ENCODE measurements at places on chromosomes 3 and 15.

DNA sequence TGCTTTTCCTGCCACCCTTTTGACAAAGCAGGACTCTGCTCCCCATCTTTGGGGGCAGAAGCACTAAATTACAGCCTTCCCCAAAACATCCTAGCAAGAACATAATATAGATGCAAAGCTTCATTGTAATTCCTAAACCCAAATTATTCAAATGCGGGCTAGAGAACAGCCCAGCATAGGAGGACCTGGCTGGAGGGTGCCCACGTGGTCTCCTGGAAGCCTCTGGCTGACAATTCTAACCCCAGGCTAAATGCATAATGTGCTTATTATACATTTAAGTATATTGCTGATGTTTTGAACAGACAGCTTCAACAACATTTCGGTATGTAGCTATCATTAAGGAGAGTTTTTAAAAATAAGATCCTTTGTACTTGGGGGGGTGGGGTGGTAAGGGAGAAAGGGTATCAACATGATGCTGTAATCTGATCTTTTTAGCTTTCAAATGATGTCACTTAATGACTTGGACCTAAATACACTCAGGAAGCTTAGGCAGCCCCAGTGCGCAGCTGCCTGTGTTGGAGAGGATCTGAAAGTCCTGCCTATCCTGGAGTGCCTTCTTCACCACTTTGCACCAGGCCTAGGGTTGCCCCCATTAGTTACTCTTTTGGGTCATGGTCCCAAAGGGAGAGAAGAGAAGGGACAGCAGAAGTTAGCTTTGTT is 57.2 kb upstream of the USP3 start:
- DNase-seq = no peak

DNA sequence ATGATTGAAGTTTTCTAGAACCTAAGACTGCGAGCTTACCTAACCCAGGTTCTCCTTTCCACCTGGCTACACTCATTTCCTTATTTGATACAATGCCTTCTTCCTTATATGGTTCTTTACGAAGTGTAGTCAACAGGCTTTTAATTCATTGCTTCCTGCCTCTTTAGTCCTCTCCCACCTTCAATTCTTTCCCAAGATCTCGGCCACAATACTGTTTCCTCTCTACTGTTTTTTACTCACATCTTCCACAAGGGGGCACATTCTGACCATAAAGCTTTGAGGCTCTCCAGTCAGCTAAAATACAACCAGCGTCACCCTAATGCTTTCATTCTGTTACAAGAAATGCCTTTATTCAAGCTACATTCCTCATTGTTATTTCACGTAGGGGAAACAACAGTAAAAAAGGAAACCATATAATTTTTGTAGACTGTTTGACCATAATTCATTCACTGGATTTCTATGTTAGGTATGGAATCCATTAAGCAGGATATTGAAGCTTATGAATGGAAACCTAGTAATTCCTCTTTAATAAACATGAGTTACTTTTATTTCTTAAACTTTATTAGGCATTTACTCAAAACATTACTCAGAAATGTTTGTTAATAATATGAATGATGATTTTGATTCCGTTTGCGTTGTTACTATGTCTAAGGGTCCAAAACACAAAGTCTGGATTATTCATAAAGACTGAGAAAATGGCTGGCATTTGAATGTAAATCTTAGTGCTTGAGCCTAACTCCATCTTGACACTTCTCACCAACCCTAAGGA is 29.5 kb upstream of the VEPH1 start:
- DNase-seq = no peak

DNA sequence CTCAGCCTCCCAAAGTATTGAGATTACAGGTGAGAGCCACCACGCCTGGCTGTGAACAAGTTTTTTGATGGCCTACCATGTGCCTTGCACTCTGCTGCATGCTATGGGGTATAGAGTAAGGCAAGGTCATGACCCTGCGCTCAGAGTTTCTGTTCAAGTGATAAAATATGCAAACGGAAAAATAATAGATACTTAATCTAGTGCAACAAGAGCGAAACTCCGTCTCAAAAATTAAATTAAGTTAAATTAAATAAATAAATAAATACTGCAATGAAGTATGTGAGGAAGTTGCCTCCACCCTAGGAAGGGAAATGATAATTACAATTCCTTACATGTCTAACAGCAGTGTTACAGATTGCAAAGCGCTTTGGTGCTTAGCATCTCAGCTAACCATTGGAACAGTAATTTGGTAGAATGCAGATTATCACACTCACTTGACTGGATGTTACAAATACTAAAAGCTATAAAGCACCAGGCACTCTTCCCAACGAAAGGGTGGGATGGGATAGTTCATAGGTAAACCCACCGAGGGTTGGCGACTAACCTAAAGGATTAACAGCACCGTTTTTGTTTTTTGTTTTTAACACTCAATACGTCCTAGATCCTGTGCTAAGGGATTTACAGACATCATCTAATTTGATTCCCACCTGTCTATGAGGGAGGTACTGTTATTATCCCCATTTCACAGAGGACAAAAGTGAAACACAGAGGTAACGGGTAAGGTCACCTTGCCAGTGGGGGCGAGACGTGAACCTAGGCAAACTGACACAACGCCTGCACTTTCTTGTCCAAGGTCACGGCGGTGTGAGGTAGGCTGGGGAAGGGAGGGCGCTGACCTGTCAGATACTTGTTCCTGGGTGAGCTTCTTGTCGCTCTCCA is 793 bp upstream of the FANCD2 start:
- DNase-seq = no peak

DNA sequence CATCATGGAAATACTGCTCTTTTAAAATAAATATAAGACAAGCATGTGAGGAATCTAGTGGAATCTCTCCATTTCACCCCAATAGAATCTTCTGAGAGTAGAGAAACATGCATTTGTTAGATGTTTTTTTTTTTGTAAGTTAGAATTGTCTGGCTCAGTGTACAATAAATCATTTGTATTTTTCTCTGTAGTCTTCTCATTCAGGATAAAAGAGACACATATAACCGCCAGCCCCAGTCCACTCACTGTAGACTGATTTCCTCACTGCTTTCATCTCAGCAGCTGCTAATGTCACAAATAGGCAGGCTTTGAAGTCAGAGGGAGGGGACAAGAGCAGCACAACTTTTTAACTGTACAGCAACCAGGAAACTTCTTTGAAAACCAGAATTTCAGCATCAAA is 140.2 kb upstream of the RBMS3 start:
- DNase-seq = no peak

GRCh38 chr3:186096290-186096689 is 12.6 kb downstream of the ETV5 start:
- no peak for DNase-seq

DNA sequence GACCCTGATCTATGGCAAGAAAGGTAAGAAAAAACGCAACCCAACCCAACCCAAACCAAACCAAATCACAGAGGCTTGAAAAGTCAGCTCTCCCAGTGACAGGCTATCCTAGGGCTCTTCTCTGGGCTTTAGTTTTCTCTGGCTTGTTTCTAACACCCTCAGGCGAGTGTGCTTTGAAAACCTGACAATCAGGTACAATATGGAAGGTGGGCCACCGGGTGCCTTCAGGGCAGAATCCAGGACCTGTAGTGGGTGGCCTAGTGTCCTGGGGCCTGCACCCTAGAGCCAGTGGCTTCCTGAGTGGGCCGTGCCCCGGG is 46.8 kb downstream of the BHLHE40 start:
- no peak for DNase-seq

DNA sequence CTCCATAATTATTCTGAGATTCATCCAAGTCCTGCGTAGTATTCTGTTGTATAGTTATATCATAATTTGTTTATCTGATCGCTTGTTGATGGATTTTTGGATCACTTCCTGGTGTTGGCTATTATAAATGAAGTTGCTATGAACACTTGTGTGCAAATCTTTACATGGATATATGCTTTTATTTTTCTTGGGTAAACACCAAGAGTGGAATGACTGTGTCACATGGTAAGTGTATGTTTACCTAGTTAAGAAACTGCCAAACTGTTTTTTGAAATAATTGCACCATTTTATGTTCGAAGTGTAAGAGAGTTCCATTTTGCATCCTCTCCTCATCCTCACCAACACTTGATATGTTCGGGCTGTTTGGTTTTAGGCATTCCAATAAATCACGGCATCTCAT is 360.4 kb upstream of the FRG2C start:
- DNase-seq = no peak

DNA sequence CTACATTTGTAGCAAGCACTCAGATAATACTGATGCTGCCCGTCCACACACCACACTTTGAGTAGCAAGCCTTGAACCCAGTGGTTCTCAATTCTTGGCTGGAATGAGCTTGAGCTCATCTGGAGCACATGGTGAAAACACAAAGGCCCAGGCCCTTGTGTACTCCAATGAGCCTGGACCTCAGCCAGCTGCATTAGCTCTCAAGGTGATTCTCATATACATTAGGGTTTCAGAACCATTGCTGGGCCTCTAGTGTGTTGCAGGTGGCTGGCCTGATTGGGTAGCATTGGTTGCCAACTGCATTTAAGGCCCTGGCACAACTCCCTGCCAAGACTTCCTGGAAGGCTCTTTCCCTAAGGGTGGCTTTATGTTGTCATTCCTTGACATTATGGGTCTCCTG is 23.4 kb upstream of the ZFAND6 start:
- no peak for DNase-seq

DNA sequence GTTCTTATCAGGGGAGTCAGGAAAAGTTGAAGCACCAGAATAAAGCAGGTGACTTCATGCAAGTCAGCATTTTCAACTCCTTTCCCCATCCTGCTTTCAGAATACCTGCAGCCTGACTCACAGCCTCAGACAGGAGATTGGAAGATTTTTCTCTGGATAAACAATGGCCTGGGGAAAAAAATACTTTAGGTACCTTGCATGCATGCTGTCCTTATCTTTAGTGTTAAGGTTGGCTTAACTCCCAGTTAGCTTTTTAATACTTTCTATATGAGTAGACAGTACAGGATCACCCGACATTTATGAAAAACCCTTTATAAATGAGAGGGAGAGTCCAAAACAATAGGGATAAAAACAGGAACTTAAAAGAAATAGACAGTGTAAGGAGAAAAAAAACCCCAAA is 53.6 kb downstream of the PAK2 start:
- DNase-seq = no peak

GRCh38 chr3:186193534-186194450 is 84.9 kb upstream of the ETV5 start:
- no peak for DNase-seq

- DNase-seq = no peak
Observed at GRCh38 chr3:27758083-27758482, 36.0 kb upstream of the EOMES start.

DNA sequence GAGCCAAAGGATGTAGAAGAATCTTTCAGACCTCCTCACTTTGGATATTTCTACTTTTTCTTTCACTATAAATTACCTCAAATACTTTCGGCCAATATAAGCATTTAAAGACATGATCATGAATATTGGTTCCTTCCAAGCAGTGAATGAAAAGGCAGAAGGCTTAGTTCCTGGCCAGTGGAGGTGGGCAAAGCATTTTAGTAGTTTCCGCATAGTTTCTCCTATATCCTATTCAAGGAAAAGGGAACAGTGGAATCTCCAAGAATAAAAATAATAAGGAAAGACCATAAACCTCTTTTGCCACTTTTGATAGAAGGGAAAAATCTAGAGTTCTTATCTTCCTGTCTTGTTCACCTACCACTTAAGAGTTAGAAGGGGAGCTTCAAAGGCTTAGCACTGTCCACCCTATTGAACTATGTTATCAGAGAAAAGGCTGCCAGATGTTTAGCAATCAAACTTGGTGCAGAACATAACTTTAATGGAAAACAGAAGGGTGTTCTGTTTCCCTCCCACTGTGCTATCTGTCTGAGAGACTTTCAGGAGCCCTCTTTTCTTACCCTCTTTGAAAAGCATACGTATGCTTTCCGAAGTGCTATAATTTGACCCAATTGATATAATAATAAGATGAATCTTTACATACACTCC is 155.6 kb upstream of the DPH6 start:
- no peak for DNase-seq

GRCh38 chr3:195666-196065 is 897 bp upstream of the CHL1 start:
- DNase-seq = no peak

DNA sequence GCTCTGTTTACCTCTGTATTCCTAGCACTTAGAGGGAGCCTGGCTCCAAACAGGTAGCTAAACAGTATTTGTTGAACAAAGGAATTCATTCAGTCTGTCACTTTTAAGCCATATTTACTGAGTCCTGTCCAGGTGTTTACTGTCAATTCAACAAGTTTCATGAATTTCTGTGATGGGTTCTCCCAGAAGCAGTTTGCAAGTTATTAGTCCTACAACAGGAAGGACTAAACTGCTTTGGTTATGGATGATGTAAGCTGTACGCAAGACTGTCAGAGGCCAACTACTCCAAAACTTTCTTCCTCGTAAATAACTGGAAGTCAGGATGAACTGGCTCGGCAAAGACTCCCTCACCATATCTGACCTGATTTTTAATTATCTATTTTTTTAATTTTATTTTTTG is 25.1 kb downstream of the STIMATE start:
- DNase-seq = no peak

- peak; percentile 18 for DNase-seq
Observed at GRCh38 chr3:52055537-52056351, 627 bp downstream of the DUSP7 start.

- no peak for DNase-seq
Observed at GRCh38 chr3:70947579-70947978, 635.1 kb upstream of the MDFIC2 start.

- DNase-seq = no peak
Observed at GRCh38 chr3:13123765-13124164, 50.5 kb upstream of the IQSEC1 start.

DNA sequence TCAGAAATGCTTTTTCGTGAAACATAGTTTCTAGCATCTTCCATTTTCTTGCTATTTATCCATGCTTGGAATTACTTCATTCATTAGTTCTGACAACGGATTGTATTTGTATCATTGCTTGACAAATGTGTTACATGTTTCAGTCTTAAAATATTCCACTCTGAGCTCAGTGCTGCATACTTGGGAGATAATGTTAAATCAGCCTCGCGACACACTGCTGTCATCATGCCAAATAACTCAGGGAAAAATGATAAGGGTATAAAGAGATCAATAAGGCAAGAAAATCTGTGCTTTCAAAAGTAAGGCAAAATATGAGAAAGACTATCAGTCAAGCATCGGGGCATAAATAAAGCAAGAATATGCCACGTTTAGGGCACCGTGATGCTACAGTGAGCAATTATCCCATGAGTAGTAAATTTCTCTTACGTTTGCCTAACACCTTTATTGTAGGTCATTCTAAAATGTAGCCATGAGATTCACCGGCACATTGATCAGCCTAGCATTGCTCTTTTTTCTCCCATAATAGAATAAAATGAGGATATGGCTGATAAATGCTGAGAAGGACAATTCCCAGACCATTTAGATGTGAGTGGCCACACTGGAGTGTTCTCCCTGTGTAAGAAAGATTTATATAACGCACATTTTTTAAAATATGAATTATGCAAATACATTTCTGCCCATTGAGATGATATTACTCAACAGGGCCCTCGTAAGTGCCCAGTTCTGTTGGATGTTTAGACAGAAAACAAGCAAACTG is 133.8 kb downstream of the RBMS3 start:
- DNase-seq = no peak

GRCh38 chr3:172171396-172172075 is 132.2 kb downstream of the FNDC3B start:
- DNase-seq = no peak

Data from stimulated activated CD4-positive, alpha-beta T cell treated with anti-CD3 and anti-CD28 coated beads, Interleukin-15, amount 100 ng/mL, for 48 hours (primary cell).